ENCODE measurements at places on chromosomes 2 and 18.

GRCh38 chr2:223100061-223100511, 48.1 kb downstream of the KCNE4 start:
- no peak for DNase-seq

DNA sequence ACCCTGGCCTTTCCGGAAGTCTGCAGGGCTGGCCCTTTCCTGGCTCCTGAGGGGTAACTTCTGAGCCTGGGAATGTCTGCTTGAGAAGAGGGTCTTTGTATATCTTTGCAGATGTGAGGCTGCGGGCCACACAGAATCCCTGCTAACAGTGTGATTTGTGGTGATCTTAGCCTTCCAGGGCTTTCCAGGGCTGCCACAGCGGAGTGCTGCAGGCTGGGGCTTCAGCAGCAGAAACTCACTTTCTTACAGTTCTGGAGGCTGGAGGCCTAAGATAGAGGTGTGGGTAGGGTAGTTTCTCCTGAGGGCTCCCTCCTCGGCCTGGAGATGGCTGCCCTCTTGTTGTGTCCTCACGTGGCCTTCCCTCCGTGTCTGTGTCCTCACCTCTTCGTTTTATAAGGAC, 294.7 kb upstream of the HS6ST1 start:
- no peak for DNase-seq

- no peak for DNase-seq
These were observed 126.7 kb upstream of the MYCN start for GRCh38 chr2:15813481-15814266.

GRCh38 chr2:214482728-214483127, 71.9 kb downstream of the VWC2L start:
- DNase-seq = no peak

GRCh38 chr2:41791523-41791922, 256.3 kb upstream of the PKDCC start:
- no peak for DNase-seq

DNA sequence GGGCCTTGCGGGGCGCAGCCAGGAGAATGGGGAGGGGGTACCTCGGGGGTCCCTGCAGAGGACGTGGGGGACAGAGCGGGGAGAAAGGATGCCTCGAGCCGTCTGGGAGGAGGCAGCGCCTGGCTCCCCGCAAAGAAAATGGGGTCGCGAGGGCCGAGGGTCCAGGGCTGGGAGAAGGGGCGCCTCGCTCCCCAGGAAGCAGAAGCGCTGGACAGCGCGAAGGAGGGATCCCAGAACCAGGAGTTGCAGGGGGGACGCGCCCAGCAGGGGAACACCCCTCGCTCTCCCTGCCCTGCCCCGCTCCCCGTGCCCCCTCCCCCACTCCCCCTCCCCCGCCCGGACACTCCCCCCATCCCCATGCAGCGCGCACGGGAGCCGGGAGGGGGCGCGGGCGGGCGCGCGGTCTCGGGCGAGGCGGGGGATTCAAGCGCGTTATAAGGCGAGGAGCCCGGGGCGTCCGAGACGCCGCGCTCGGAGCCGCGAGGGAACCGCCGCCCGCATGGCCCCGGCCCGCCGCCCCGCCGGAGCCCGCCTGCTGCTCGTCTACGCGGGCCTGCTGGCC, at the start of gene ERFE:
TSS of gene ERFE (plus strand) at position 462 of the 562 bp plus-strand sequence. CDS start at position 500, 38 bp downstream.
- no peak for DNase-seq
